ENCODE measurements at places on chromosomes 2 and 18.

DNA sequence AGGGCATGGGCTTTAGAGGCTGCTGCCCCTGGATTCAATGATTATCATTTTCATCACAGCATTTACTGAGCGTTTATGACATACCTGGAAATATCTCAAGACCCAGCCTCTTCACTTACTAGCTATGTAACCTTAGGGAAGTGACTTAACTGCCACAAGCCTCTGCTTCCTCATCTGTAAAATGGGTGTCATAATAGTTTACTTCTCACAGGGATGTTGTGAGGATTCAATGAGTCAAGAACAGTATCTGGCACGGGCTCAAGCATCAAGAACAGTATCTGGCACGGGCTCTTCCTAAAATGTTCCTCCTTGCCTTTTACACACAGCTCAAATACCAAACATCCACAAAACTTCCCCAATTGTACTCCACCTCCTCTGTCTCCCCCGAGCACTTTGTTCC is 31.4 kb downstream of the LGALSL start:
- DNase-seq: no peak

DNA sequence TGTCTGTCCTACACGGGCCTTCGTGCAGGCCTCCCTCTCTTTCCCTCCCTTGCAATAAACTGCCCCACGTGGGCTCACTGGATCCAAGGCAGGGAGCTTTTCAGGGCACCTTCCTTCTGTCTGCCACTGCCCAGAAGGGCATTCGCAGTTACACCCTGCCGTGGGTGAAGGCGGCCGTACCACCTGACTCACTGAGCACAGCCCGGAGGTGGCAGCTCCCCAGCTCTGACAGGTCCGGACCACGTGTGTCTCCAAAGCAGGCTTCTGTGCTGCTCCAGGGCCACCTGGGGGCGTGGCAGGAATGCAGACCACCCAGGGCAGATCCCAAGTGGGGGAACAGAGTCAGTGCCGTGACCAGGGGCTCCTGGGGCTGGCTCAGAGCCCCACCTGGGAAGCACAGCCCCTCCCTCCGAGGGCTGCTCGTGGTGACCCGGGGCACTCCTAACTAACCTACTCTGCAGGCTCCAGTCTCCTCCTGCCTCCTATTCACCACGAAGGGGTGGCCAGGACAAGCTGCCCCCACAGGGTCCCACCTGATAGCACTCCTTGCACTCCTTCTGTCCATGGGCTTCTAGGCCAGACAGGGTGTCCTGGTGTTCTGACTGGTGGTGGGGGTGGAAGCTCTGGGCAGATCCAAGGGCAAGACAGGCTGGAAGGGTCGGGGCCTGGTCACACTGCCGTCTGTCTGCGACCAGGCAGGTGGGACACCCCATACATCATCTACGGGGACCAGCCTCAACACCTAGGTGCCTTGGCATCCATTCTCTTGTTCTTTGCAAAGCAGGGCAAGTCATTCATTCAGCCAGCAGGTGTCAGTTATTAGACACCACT is 9.7 kb downstream of the SNED1 start:
- DNase-seq: no peak

- DNase-seq: no peak
Measured at GRCh38 chr2:106113361-106113966, 80.6 kb downstream of the UXS1 start.

DNA sequence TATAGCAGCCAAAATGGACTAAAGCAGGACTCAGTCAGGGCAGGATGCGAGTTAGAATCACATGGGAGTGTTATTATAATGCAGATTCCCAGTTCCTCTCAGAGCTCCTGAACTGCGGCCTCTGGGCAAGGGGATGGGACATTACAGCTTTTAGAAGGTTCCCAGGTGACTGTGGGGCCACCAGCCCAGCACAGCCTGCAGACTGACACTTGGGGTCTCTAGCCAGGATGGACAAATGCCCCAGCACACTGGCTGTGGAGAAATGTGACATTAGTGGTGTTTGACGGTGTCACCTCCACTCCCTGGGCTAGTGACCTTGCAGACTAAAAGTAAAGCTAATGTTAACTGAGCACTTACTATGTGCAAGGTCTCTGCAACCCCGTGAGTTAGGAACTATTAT is 238.0 kb upstream of the HS6ST1 start:
- DNase-seq: no peak

- no peak for DNase-seq
Measured at GRCh38 chr2:222311319-222311977, 12.7 kb upstream of the PAX3 start.

- no peak for DNase-seq
Measured at GRCh38 chr2:120669121-120669952, 66.3 kb upstream of the GLI2 start.

GRCh38 chr2:233706720-233707119 is 6.0 kb upstream of the UGT1A5 start:
- no peak for DNase-seq

- no peak for DNase-seq
Measured at GRCh38 chr2:237281836-237282306, 132.1 kb downstream of the COL6A3 start.

DNA sequence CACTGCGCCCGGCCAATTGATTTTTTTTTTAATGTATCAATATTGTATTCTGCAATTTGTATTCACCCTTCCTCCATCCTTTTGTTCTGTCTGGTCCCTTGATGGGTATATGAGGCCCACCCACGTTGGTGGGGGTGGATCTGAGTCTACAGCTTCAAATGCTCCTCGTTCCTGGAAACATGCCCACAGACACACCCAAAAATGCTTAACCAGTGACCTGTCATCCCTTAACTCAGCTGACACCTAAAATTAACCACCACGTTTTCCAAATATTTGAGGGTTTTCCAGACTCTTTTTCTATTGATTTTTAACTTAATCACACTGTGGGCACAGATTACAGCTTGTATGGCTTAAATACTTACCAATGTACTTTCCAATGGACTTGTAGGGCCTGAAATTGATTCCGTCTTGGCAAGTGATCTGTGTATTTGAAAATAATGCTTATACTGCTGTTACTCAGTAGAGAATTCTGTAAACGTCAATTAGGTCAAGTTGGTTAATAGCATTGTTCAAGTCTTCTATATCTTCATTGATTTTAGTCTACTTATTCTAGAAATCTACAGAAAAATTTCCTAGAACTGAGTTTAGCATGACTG is 34.4 kb upstream of the CYP27C1 start:
- DNase-seq: no peak

DNA sequence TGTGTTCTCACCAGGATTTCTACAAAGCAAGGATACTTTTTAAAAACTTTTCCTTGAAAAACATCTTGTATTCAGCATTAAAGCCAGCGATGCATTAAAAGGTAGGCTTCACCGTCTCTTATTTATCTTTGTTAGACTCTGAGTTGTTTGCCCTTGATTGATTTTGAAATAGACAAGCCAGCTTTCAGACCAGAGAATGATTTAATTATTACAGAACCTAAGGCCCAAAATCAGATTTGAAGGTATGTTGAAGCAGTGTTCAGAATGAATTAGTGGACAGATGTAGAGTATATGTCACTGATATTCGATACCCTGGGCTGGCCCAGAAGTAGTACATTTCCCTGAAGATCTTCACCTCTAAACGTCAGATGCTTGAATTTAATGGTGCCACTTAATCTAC is 136.4 kb downstream of the THSD7B start:
- no peak for DNase-seq

GRCh38 chr2:127610561-127610960 is 35.4 kb upstream of the GPR17 start:
- DNase-seq: no peak

Measured in stimulated activated CD4-positive, alpha-beta T cell treated with anti-CD3 and anti-CD28 coated beads, TNF-alpha, amount 100 ng/mL, for 1 hour (primary cell).